T-helper 9 cell (primary cell): ENCODE measurements at places on chromosomes 1 and 21.

GRCh38 chr1:63126104-63126503 is 196.3 kb upstream of the FOXD3 start:
- no peak for DNase-seq

GRCh38 chr1:201795066-201795465 is 33.9 kb upstream of the IPO9 start:
- no peak for DNase-seq

- DNase-seq, result peak; percentile 22
Observed at GRCh38 chr1:150281221-150281757, 1.1 kb upstream of the CIART start.

DNA sequence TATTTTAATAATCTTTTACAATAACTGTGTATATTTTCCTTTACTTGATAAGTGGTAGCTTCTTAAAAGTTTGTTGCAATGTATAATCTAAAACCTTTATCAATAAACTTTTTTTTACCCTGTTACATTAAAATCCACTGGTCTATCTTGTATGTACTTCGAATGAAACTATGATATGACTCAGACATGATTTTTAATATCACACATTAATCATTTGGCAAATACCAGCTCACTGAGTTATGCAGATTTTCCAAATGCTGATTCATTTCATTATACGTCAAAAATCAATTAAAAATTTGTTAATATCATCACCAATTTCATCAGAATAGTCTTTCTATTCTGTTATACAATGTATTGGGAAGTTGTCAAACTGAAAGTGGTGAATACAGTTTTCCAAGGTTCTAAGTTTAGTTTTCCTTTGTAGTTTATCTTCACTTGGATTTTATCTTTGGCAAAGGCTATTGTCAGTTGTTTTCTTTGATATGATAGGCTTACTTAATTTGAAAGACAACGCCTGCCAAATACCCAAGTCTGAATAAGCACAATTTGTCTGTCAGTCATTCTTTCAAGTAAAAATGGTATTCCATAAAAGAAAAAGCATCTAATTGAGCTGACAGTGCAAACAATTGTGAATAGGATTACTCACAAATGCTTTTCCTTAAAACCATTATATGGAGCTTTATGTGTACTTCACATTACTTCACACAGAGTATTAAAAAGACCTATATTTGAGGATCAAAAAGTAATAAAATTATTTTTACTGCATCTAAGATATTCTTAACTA is 127.0 kb downstream of the NME7 start:
- DNase-seq, result no peak

DNA sequence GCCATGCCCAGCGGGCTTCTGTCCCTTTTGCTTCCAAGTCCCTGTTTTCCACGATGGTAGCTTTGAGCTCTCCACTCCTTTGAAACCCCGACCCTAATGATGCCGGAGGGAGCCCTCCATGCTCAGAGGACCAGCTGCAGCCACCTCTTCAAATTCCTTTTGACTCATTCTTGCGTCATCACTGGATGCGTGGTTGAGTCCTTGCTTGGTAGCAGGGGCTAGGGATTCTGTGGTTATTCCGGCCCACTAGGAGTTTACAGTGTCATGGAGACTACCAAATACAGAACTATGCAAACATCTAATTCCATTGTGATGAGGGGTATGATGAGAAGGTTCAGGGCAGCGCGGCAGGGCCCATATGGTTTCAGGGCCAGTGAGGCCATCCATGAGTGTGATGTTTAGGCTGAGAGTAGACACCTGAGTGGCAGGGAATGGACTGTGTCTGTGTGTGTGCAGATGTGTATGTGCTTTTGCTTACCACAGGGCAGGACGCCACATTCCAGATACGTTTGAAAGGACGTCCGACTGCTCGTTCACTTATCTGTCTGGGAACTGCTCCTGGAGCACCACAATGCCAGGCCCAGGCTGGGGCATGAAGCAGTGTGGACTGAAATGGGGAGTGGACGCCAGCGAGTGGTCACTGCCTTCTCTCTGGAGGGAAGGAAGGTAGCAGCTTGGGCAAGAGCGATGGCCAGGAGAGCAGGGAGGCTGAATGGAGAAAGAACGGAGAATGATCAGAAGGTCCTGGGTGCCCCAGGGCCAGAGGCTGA is 30.4 kb upstream of the ZBTB21 start:
- no peak for DNase-seq

- no peak for DNase-seq
Observed at GRCh38 chr21:26837539-26837938, 7.7 kb downstream of the ADAMTS1 start.

DNA sequence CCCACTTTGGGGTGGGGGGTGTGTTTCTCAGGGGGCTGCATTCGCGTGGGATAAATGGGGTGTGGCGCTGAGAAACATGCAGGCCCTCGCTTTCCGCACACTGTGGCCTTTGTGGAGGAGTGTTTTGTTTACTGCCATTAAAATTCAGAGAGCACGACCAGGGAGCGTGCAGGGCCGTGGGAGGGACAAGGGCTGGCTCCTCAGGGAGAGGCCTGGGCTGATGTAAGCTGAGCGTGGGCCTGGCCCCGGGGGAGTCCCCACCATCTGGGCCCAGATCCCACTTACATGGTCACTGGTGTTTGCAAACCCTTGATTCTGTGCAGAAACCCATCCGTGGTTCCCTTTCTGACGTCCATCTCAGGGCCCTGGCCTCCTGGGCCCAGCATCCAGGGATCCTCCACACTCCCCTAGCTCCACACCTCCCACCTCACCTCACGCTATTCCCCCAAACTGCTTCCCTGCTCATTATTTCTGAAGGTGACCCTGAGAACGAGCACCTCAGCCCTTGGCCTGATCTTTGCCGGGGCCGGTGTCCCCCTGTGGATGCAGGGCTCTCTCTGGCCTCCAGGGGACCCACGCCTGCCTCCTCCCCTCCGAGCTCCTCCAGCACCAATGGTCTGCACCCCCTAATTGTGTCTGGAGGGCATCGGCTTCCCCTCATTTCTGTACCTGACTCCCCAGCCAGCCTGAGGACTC is 92.5 kb upstream of the SIM2 start:
- no peak for DNase-seq

GRCh38 chr21:28112511-28112910 is 880.2 kb downstream of the LTN1 start:
- no peak for DNase-seq

DNA sequence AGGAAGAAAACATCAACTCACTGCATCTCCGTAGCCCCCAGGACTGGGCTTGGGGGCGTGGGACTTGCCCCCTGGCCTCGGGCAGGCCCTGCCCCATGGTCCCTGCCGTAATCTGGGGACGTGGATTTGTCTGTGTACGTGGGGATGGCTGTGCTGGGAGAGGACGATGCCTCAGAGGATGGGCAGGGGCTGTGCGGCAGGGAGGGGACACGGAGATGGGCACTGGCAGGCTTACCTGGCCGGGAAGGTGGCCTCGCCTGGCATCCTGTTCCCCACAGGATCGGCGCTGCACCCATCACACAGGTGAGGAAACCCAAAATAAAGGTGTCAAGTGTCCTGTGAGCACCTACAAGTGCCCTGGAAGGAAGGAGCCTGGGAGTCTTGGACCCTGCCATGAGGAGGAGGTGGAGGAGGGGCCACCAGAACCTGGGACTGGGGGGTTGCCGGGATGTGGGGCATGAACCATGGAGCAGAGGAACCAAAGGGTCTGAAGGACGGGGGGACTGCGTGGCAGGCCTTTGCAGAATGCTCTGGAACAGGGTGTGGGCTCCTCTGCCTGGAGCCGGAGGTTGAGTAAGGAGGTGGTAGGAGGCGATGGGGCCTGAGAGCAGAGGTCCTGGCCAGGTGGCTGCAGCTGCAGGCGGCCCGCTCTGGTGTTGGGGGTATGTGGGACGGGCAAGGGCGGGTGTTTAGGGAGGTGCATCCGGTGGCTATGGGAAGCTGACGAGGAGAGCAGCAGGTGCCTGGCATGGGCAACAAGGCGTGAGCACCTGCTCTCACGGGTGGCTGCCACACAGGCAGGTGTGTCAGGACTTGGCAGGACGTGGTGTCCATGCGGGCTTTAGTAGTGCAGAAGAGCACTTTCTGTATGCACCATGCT is 27.8 kb upstream of the LRRC3 start:
- no peak for DNase-seq

DNA sequence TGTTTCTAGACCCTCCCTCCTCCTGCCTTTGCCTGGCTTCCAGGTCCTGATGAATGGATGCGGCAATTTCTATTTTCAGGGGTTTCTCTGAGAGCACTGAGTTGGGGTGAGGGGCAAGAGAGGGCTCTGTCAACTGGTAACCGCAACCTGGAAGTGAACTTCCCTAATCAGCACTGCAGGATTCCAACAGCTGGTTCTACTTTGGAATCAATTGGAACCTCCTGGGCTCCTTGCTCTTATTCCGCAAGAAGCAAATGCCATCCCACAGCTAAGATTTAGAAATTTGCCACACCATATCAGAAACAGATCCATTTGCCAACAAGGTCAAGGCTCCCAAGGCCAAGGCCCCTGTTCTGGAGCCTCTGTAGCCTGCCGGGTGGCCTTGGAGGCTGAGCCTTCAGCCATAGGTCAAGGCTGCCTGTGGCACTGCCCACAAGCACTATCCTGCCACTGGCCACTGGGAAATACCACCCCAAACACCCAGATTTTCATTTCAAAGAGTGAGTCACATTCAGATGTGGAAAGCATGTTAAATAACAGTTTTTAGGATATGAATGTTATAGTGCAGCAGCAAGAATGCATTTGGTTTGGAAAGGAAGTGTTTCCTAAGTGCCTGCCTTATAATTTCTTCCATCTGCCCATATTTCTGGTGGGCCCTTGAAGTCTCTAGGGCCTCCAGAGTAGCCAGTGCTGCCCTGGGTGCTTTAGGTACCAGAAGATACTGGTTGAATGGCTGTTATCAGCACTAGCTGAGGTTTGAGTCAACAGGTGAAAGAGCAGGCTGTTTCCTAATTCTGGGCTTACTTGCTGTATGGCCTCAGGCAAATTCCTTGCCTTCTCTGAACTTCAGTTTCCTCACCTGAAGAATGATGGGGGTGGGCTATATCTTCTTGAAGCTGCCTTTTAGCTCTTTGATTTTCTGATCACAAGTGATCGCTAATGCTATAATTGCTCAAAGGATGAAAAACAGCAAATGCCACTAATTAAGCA is 56.3 kb upstream of the JUN start:
- DNase-seq, result no peak

GRCh38 chr1:64546013-64546412 is 76.1 kb downstream of the CACHD1 start:
- no peak for DNase-seq

GRCh38 chr1:116826818-116827606 is 72.8 kb downstream of the CD2 start:
- no peak for DNase-seq

DNA sequence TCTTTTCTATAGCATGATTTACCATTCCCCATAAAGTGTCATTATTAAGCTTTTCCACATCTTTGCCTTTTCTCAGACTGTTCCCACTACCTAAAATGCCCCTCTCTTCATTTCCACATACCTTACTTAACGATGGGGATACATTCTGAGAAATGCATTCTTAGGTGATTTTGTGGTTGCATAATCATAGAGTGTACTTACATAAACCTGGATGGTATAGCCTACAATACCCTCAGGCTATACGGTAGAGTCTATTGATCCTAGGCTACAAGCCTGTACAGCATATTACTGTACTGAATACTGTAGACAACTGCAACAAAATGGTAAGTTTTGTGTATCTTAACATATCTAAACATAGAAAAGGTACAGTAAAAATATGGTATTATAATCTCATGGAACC is 54.8 kb upstream of the MUTYH start:
- DNase-seq, result no peak

GRCh38 chr1:210303391-210303790 is 25.3 kb upstream of the HHAT start:
- no peak for DNase-seq

GRCh38 chr1:53259932-53260331 is 21.6 kb upstream of the MAGOH start:
- DNase-seq, result no peak

DNA sequence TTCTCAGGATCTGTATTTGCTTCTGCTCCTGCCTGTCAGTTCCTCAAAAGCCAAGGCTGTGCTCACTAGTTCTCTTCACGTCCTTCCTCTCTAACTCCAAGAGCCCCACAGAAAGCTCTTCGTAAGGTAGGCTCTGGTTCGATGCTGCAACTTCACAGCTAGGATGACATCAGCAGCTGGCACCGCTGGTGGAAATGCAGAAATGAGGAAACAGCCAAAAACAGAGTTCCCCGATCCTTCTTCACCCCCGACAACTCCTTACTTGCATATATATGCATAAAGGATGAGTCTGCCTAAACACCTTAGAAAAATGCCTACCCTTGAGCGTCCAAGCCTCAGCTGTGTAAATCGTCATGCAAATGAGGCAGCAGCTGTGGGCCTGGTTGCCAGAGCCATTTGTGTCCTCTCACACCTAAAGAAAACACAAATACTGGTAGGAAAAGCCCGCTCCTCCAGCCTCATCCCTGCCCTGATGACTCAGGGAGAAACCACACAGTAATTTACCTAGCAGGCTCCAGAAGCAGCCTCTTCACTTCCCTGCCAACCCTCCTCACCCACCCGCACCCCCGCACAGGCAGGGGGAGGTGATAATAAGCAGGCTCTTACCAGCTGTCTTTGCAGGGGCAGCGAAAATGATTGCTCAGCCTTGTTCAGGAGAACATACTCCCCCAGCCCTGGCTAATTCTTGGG is 28.2 kb downstream of the BATF3 start:
- no peak for DNase-seq

DNA sequence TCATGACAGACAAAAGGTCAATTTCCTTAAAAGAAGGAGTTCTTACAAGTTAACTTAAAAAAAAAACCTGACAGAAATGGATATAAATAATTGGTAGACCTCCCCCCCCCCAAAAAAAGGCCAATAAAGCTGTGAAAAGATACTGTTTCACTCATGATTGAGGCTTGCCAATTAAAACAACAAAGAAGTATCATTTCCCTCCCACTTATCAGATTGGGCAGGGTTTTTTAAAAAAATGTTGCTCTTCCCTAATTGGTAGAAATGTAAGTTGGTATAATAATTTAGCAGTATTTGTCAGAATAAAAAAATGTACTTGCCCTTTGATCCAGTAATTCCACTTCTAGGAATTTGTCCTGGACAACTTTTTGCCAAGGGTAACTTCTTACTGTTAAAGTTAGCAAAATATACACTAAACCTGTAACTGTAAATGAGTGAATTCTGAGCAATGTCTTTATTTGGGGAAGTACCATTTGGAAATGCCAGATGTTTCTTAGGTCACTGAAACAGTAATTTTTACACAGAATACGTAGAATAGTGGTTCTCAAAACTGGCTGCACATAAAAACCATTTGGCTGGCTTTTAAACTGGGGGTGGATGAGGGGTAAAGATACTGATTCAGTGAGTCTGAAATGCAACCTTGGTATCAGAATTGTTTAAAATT is 17.5 kb downstream of the RNF2 start:
- no peak for DNase-seq

- DNase-seq, result no peak
Observed at GRCh38 chr1:164183854-164184635, 374.9 kb upstream of the PBX1 start.

DNA sequence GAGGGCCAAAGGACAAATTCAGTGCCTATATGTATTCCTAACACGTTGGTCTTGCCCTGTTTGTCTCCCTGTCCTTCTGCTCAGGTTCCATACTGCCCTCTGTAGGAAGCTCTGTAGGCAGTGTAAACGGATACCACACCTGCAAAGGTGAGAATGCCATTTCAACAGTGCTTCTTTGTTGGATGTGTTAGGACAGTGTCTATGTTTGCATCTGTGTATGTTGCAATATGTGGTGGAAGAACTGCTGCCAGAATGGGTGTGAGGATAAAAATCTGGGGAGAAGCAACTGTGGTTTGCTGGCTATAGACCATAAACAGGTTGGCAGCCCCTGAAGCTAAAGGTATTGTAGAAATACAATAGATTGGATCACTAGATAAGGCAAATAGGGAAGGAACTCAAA is 113.1 kb upstream of the BMP8A start:
- no peak for DNase-seq
